CD4-positive, alpha-beta T cell treated with Interleukin-6 for 4 hours (primary cell): ENCODE measurements at places on chromosomes 6 and 20.

GRCh38 chr6:136535880-136536650, 14.2 kb downstream of the MAP7 start:
- DNase-seq: no peak

- peak; percentile 8 for DNase-seq
Measured at GRCh38 chr6:26124781-26125685, 37.8 kb downstream of the HFE start.

DNA sequence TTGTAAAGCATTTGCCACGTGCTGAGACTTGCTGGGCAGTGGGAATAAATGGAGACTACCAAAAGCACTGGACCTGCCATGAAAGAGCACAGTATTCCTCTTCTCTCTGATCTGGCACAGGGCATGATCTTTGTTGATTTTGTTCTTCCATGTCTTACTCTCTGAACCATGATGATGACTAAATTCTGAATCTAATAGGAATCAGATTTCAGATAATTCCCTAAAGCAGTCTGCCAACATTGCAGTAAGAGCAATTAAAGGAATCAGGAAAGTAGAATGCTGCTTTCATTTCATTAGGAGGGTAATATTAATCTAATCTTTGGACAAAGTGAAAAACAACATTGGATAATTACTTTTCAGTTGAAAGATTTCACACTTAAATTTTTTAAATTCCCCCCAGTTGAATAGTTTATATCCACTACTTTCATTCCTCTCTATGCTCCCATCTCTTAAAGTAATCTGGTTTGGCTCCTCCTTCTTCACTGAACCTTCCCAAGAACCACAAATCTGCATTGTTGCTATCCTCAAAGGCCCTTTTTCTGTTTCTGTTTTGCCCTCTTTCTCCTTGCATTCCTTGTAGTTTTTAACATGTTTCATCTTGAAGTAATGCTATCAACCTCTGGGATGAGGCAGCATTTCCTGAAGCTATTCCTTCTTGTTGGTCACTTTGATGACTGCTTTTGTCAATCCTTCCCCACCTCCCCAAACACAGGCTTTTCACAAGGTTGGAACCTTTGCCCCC, 243.2 kb upstream of the TENT5A start:
- DNase-seq: no peak

DNA sequence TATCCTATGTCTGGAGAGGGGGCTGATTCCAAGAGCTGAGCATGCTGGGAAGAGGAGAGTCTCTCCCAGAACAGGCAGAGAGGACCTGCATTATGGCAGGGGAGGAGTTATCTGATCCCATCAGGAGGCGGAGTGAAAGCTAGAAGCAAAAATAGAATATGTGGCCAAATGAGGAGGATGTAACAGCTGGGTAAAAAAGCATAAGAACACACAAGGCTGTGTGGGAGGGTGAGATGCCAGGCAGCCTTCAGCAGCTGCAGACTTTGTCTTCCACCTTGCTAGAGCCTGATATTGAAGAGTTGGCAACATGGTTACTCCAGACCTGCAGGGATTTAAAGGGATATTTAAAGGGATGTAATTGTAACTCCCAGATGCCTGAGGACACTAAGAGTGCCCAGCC, 167.1 kb downstream of the PTPRT start:
- no peak for DNase-seq

GRCh38 chr6:156598071-156598854, 178.9 kb upstream of the ARID1B start:
- DNase-seq: no peak

- no peak for DNase-seq
Measured at GRCh38 chr20:63017826-63018411, 11.2 kb upstream of the BHLHE23 start.

GRCh38 chr20:4112481-4113421, 97.4 kb upstream of the RNF24 start:
- no peak for DNase-seq

GRCh38 chr6:149449831-149450678, 34.8 kb downstream of the ZC3H12D start:
- DNase-seq: no peak

GRCh38 chr6:69090132-69090531, 455.1 kb downstream of the ADGRB3 start:
- no peak for DNase-seq

DNA sequence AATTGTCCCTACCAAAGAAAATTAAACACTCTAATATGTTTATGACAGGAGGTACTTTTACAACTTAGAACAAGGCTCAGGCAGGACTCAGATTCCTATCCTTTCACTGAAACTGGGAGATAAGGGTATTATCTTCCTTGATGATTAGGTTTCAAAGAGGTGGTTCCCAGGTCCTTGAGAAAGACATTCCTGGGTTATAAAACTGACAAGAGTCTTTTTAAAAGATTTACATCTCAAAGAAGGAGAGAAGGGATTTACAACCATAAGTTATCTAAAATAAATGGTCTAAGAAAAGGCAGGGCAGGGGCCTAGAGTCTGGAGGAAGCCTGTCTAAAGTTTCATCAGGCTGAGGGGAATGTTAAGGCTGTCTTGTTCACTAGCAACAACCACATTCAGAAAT, 1492.5 kb downstream of the HACE1 start:
- DNase-seq: no peak

DNA sequence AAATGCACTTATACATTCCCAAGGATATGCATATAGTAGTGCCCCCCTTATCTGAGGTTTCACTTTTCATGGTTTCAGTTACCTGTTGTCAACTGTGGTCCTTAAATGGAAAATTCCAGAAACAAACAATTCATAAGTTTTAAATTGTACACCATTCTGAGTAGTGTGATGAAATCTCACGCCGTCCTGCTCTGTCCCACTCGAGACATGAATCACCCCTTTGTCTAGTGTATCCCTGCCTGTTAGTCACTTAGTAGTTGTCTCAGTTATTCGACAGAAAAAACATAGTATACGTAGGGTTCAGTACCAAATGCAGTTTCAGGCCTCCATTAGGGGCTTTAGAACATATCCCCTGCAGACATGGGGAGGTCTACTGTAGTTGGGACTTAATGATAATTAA, 57.0 kb downstream of the MAP1LC3A start:
- DNase-seq: no peak

DNA sequence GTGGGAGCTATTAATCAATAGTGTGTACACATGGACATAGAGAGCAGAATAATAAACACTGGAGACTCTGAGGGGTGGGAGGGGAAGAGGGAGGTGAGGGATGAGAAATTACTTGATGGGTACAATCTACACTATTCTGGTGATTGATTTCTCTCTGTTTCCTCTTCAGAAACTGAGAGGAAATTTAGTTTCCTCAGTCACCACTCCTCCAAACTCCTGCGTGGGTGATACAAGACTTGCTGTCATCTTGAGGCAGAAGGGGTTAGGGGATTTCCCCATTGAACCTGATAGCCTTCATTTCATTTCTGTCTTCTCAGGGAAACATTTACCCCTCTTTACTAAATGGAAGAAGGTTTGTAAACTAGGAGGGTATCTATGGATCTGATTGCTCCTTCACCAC, 84.3 kb upstream of the ESR1 start:
- no peak for DNase-seq

- DNase-seq: peak; percentile 40
Measured at GRCh38 chr6:30544666-30545272, 11.5 kb downstream of the GNL1 start.

GRCh38 chr20:52649727-52650126, 322.4 kb upstream of the TSHZ2 start:
- DNase-seq: no peak

- DNase-seq: no peak
Measured at GRCh38 chr6:118502169-118502568, 45.9 kb upstream of the PLN start.

- DNase-seq: no peak
Measured at GRCh38 chr6:98136333-98136732, 698.0 kb upstream of the POU3F2 start.

DNA sequence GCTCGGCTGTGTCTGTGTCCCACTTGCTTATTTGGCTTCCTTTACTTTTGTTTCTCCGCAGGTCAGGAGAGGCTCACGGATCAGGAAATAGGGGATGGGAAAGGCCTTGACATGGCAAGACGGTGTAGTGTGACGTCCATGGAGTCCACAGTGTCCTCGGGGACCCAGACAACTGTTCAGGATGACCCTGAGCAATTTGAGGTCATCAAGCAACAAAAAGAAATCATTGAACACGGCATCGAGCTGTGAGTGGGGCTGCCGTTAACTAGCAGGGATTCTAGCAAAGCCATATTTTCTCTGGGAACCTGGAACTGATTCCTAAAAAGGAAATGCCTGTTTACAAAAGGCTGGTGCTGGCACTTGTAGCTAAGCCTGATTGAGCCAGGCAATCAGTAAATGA, 54.4 kb downstream of the ARFGEF2 start:
- no peak for DNase-seq

DNA sequence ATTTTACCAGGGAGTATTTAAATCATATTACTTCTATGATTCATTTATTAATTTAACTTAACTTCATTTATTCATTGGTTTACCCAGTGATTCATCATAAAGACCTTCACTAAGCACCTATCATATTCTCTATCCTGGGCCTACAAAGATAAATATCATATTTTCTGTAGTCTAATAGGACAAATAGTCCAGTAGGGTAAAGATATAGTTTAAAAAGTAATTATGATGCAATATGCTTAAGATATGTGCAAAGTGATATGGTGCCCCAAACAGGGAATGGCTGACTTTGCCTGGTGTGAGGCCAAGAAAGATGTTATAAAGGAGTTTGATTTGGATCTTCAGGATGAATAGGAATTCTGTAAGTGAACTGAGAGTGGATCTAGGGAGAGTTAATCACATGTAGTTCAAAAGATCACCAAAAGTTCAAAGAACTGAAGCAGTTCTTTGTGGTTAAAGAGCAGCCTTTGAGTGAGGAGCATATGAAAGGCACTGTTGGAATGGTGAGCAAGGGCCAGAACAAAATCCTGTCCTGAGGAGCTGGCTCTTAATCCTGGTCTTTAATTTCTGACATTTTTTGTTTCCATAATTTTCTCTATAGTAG, 45.5 kb downstream of the MLIP start:
- no peak for DNase-seq

- DNase-seq: no peak
Measured at GRCh38 chr6:125945378-125946141, 11.0 kb upstream of the HINT3 start.

DNA sequence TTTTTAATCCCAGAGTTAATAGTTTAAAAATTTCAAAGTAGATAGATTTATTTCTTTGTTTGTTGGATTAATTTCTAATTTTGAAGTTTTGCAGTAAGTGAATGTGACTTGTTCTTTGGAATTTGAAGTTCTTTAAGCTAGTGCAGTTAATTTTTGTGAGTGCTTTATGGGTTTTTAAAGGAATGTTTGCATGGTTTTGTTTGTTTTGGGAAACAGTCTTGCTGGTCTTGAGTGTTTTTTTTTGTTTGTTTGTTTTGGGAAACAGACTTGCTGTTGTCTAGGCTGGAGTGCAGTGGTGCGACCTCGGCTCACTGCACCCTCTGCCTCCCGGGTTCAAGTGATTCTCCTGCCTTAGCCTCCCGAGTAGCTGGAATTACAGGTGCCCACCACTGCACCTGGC, 9.5 kb downstream of the PANK2 start:
- DNase-seq: no peak

GRCh38 chr6:14804785-14805210, 441.1 kb upstream of the JARID2 start:
- DNase-seq: no peak

GRCh38 chr20:44228465-44229258, 18.1 kb upstream of the OSER1 start:
- no peak for DNase-seq

DNA sequence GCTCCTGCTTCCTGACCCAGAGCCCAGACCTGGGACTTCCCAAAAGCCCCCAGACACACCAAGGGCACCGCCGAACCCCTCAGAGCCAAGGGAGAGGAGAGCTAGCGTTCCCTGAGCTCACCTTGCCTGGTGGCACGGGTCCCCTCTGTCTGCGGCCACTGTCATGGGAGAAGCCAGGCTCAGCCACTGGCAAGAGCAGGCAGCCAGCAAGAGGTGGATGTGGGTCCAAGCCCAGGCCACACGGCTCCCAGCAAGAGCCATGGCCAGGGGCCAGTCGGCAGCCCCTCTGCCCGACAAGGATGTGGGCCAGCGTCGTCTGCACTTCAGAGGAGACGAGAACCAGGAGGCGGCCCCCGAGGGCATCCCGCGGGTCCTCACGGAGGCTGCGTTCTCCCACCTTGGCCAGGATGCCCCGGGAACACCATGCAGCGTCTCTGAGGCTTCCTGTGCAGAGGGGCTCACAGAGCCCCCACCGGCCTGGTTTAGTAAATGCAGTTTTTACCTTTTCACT, 2.2 kb upstream of the PPDPF start:
- no peak for DNase-seq

DNA sequence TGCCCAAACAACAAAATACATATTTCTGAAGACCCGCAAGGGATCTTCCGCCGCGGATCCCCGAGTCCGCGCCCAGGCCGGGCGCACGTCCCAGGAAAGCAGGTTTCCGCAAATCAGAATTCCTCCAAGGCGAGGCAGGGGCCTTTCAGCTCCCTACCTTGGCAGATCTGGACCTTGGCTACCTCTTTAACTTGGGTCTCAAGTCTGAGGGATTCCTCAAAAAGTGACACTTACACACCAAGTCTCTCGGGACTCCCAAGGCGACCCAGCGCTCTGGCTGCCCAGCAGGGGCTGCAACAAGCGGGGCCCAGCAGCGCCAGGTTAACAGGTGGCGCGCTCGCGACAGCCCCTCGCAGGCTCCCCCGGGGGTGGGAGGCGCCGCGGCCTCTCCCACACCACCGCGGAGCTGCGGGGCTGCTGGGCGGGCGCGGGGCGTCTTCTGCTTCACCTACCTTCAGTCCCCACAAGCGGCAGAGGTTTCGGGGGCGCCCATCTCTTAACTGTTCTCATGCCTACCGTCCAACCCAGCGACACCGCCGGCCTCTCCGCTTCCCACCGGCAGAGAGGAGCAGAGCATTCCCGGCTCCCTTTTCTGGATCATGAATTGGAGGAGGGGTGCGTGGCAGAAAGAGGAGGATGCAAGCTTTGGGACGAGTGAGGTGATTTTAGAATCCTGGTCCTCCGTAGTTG, 414 bp downstream of the SIM1 start:
- no peak for DNase-seq

DNA sequence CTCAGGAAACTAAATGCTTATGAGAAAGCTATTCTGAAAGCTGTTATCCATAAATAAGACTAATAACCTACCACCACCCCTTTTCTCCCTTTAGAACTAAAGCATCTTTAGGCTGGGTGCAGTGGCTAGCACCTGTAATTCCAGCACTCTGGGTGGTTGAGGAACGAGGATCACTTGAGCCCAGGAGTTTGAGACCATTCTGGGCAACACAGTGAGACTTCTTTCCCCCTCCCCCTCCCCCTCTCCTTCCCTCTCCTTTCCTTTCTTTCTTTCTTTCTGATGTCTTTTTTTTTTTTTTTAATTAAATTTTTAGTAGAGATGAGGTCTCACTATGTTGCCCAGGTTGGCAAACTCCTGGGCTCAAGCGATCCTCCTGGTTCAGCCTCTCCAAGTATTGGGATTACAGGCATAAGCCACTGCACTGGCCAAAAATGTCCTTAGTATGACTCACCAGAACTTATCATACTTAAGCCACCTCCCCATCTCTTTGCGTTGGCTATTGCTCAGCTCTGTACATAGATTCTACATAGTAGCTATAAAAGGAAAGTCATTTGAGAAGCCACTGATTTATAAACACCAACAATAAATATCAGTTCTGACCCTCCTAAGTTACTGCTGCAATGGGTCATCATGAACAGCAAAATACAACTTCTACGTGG, 54.8 kb upstream of the SPDEF start:
- DNase-seq: no peak

- DNase-seq: no peak
Measured at GRCh38 chr6:43679057-43679456, 8.5 kb downstream of the MRPS18A start.

GRCh38 chr6:140043762-140044378, 669.4 kb upstream of the CITED2 start:
- DNase-seq: no peak
